ENCODE measurements at places on chromosomes 2 and 18. TPM values are rescaled to one million over a fixed set of nuclear protein-coding genes. Genes with fewer than 3 reads are reported as not detected.

The CYP26B1 gene
- 1.2 TPM for total RNA-seq

The PPIL3 gene
- total RNA-seq = 28.6 TPM

The C2orf78 gene
- not detected for total RNA-seq

The FBXO48 gene
- total RNA-seq = 0.50 TPM

The THOC1 gene
- total RNA-seq = 16.2 TPM

The NLRC4 gene
- not detected for total RNA-seq

The UPP2 gene
- not detected for total RNA-seq

The ELOA2 gene
- not detected for total RNA-seq
